ENCODE measurements at places on chromosomes 12 and 14. TPM values are rescaled to one million over a fixed set of nuclear protein-coding genes. Genes with fewer than 3 reads are reported as not detected.

NTN4 gene
- not detected for total RNA-seq

VWF gene
- 0.71 TPM for total RNA-seq

KRT81 gene
- total RNA-seq, result 1.3 TPM

FLRT2 gene
- not detected for total RNA-seq

SERPINA1 gene
- total RNA-seq, result 48.3 TPM

PMCH gene
- total RNA-seq, result not detected

GPX2 gene
- not detected for total RNA-seq

RIC8B gene
- total RNA-seq, result 12.1 TPM

- no peak overlapping the region for H3K27ac ChIP-seq
- no peaks in the 10 kb centered on the region for H3K4me1 ChIP-seq
- no peak overlapping the region for H3K4me3 ChIP-seq
- DNase-seq, result no peak
- H3K27me3 ChIP-seq, result no peaks in the 10 kb centered on the region
Observed at GRCh38 chr14:98888927-98889835, 382.8 kb downstream of the BCL11B start.

GRCh38 chr12:110046451-110047187 lies 1.7 kb downstream of the C12orf76 start:
- no peak overlapping the region for H3K27ac ChIP-seq
- H3K4me3 ChIP-seq, result no peak overlapping the region
- no peaks in the 10 kb centered on the region for H3K27me3 ChIP-seq

GRCh38 chr12:81992461-81992860 lies 233.3 kb upstream of the PPFIA2 start:
- H3K36me3 ChIP-seq, result no peaks in the 10 kb centered on the region
- no peaks in the 10 kb centered on the region for H3K27me3 ChIP-seq
- peak; percentile 69 for DNase-seq
- no peaks in the 10 kb centered on the region for H3K4me1 ChIP-seq

GRCh38 chr12:34395056-34396005 lies 373.0 kb downstream of the ALG10 start:
- DNase-seq, result peak; percentile 7
- H3K36me3 ChIP-seq, result no peaks in the 10 kb centered on the region
- H3K27ac ChIP-seq, result no peak overlapping the region
- no peaks in the 10 kb centered on the region for H3K4me1 ChIP-seq
- H3K27me3 ChIP-seq, result no peaks in the 10 kb centered on the region

DNA sequence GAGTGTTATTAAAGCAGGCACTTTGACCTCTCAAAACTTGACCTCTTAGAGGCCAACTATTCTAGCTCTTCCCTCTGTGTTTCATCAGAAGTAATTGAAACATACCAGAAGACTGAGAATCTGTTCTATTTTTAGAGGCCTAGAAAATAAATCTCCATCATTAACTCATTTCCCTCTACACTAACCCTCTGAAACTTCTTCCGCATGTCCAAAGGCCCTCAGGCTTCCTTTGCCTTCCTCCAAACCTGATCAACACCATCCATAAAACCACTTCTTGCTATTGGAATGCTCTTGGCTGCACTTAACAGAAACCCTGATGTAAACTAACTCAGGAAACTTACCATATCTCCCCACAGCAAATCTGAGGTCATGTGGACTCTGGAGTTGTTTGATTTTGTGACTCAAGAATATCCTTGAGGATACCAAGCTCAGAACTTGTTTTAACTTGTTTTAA lies 196.4 kb downstream of the RPAP3 start:
- no peaks in the 10 kb centered on the region for H3K27me3 ChIP-seq
- H3K27ac ChIP-seq, result no peak overlapping the region
- no peak overlapping the region for H3K4me3 ChIP-seq

- H3K27me3 ChIP-seq, result no peaks in the 10 kb centered on the region
- no peak for DNase-seq
- H3K4me3 ChIP-seq, result no peak overlapping the region
- no peak overlapping the region for H3K27ac ChIP-seq
- no peaks in the 10 kb centered on the region for H3K36me3 ChIP-seq
Observed at GRCh38 chr12:121050725-121051124, 11.7 kb upstream of the OASL start.

DNA sequence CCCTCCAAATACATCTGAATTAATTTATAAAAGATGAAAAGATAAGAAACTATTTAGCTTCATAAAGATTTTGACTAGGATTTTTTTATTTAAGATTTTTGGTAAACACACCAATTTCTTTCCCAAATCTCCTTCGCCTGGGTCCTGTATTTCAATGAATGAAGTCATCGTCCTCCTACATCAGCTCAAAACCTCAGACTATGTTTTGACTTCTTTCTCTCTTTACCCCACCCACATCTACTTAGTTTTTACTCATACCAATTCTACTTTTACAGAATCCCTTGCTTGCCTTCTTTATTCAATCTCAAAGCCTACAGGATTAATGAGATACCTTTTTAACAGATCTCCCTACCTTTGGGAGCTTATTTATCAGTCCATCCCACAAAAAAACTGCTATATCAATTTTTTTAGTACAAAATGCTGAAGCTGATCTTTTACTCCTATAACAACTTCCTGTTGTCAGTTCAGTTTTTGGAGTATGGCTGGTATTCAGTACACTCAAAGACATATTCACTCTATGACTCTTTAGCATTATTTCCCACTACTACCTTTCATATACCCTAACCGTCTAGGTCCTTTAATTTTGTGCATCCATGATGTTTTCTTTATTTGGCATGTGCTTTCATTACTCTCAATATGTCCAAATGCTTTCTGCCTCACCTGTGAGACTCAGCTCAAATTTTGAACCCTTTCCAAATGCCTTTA lies 18.7 kb upstream of the CCDC91 start:
- no peaks in the 10 kb centered on the region for H3K36me3 ChIP-seq
- no peaks in the 10 kb centered on the region for H3K27me3 ChIP-seq
- H3K4me1 ChIP-seq, result no peaks in the 10 kb centered on the region
- DNase-seq, result no peak

DNA sequence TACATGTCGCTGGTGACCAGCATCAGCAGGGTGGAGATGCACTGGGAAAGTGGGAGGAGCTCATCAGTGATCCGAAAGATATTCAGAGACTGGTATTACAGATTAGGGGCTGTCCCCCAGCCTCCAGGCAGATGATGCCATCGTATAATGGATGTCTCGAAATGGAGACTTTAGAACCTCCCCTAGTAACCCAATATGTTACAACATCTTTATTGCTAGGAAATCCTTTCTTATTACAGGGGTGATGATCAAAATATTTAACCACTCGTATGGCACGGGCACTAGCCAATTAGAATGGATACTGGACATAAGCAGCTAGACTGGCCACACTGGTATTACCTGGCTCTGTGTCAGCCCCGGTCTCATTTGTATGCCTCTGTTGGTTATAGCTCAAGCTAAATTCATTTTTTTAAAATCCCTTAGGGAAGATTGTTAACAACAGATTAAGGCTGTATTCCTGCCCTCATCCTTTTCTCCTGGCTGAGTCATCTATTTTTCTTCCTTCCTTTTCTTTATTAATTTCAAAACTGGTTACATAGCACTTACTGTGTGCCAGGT lies 10.8 kb upstream of the CEBPE start:
- no peak overlapping the region for H3K27ac ChIP-seq
- H3K36me3 ChIP-seq, result no peaks in the 10 kb centered on the region
- no peaks in the 10 kb centered on the region for H3K4me1 ChIP-seq
- DNase-seq, result no peak
- H3K27me3 ChIP-seq, result no peaks in the 10 kb centered on the region
- H3K4me3 ChIP-seq, result no peak overlapping the region

GRCh38 chr14:55782166-55782565 lies 202.2 kb downstream of the KTN1 start:
- DNase-seq, result no peak
- H3K27me3 ChIP-seq, result no peaks in the 10 kb centered on the region
- H3K36me3 ChIP-seq, result no peaks in the 10 kb centered on the region

- H3K27ac ChIP-seq, result no peak overlapping the region
- H3K4me1 ChIP-seq, result no peaks in the 10 kb centered on the region
- no peak for DNase-seq
- H3K27me3 ChIP-seq, result no peaks in the 10 kb centered on the region
- H3K4me3 ChIP-seq, result no peak overlapping the region
Observed at GRCh38 chr14:75734854-75735253, 73.8 kb downstream of the TTLL5 start.

DNA sequence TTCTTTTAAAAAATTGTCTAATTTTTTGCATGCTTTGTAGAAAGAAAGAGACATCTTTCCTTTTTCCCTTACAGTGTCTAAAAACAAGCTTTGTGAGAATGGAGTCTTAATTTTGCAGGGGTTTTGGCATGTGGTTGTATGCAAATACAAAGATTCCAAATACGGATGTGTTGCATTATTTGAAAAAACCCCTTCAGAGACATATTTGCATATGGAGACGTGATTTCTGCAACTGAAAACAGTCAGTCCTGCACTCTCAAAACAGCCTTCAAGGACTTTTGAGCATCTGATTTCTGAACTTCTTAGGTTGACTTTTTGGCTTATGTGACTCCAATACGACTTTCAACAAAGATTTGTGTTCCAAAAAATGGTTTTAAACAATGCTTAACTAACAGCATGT lies 7.8 kb downstream of the IRAK3 start:
- no peak for DNase-seq
- no peaks in the 10 kb centered on the region for H3K36me3 ChIP-seq
- H3K27me3 ChIP-seq, result no peaks in the 10 kb centered on the region
- H3K4me3 ChIP-seq, result no peak overlapping the region
- H3K27ac ChIP-seq, result no peak overlapping the region

- no peak for DNase-seq
- no peak overlapping the region for H3K27ac ChIP-seq
- no peaks in the 10 kb centered on the region for H3K36me3 ChIP-seq
- H3K4me3 ChIP-seq, result no peak overlapping the region
- no peaks in the 10 kb centered on the region for H3K4me1 ChIP-seq
Observed at GRCh38 chr12:96698521-96698920, 208.5 kb upstream of the NEDD1 start.
